Vagina (tissue), 2 donors: ENCODE measurements at places on chromosomes 4 and X. TPM values are rescaled to one million over a fixed set of nuclear protein-coding genes. Genes with fewer than 3 reads are reported as not detected.

ZFP92 gene
- total RNA-seq = 0.25 TPM

- no peak for DNase-seq
These were observed 471.7 kb downstream of the SH2D1A start for GRCh38 chrX:124818033-124818432.

DNA sequence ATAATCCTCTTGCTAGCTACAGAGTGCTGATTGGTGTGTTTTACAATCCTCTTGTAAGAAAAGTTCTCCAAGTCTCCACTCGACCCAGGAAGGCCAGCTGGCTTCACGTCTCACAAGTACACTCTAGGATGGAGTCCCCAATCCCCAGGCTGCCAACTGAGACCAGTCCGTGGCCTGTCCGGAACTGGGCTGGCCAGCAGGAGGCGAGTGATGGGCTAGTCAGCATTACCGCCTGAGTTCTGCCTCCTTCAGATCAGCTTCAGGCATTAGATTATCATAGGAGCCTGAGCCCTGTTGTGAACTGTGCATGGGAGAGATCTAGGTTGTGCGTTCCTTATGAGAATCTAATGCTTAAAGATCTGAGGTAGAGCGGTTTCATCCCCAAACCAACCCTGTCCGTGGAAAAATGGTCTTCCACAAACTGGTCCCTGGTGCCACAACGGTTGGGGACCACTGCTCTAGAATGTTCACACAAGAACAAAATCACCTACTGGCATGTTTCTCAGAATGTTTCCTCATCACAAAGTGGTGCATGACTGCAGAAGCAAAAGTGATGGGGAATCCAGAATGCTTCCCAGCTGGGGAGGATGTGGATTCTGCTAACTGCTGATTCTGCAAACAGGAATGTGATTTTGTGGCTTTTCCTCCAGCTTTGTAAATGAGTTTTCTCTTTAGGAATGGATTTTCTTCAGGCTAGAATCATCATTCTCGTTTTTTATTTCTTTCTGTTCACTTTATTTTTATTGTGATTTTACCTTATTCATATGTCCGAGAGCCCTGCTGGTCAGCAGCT, 40.9 kb downstream of the SEPTIN11 start:
- DNase-seq = no peak

GRCh38 chr4:88002786-88003185, 4.6 kb upstream of the PKD2 start:
- DNase-seq = no peak

- DNase-seq = no peak
These were observed 1115.5 kb downstream of the NLGN4X start for GRCh38 chrX:5113128-5113527.

DNA sequence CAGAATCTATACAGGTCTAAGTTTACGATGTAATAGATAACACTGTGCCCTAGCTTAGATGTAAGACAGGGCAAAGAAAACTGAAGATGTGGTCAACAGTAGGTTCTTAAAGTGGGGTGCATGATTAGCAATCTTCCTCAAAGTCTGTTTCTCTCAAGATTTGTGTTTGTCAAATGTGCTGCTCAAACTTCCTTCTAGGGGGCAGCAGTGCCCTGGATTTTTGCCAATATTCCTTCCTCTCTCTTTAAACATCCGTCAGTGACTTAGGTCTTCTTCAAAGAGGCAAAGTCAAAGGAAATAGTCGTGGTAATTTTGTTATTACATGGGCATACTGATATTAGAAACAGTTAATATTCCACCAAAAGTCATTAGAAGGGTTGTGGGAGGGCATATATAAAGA, 4.2 kb upstream of the PDHA2 start:
- DNase-seq = no peak

DNA sequence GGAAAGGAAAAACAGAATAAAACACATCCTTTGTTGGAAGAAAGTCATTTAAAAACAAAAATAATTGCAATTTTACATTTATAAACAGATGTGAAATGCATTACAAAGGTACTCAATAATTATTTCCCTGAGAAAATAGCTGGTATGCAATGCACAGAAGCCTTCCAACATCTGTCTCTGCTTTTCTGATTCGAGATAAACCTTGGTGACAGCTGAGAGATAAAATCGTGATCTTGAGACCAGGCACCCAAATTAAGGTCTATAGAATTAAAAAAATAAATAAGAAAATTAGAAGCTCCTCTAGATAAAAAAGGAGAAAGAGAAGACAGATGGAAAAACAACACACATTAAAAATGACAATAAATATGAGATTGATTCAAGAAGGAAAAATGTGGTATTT, 544.0 kb downstream of the SPRY1 start:
- no peak for DNase-seq

TRAM1L1 gene
- total RNA-seq = 1.5 TPM

DNA sequence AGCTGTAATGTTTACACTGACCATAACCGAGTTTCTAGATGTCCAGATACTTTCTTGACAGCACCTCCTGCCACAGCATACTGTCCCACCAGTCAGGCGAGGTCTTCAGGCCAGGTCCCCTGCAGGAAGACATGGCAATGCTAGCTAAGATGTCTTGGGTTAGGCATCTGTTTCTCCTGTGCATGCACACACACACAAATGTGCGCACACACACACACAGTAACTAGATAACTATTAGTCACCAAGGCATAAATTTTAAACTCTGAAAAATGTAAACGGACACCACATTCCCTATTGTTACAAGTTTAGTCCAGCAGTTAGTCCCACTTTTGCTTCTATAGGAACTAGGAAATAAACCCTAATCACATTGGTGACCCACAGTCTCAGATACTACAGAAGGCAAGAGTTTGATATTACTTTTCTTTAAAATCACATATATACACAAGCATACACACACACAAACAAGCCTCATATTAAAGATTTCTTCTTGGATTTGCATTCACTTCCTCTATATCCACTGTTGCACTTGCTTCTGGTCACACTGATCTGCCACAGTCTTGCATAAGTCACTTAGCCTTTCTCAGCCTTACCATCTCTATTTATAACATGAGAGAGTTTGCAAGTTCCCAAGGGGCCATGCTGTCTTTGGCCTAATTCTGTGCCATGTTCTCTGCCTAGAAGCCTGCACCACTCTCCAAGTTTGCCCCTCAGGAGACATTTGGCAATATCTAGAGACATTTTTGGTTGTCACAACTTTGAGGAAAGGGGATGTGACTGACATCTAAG, 32.2 kb downstream of the IL21 start:
- DNase-seq = no peak

GRCh38 chr4:92421920-92422319, 118.2 kb downstream of the GRID2 start:
- no peak for DNase-seq

DNA sequence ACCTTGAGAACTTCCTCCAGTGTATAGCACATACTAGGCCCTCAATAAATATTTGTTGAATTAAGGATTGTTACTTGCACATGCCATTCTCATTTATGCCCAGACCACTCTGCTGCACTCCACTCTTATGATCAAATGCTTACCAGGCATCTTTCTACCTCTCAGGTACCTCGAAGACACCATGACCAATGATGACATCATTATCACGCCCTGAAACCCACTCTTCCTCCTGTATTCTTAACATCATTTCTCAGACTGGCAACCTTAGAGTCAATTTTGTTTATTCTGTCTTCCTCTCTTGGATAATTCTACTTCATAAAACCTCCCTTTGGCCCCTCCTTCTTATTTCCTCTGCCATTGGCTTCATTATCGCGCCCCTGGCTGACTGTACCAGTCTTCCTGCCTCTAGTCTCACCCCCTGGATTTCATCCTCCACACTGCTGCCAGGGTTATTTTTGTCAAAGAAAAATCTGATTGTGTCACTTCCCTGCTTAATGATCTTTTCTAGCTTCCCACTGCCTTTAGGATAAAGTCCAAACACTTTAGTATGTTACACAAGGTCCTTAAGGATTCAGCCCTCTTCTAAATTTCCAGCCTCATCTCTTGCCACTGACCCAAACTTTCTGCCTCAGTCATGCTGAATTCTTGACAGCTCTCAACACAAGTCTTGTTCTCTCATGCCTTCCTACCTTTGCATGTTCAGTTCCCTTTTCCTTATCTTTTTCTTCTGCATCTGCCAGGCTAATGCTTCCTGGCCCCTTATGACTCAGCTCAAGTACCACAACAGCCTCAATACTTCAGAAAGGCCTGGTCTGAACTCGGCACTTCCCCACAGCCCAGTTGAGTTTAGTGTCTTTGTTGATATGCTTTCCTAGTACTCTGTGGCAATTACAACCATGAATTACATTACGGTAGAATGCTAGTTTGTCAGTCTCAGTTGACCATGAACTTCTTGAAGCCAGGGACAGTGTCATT, 45.8 kb downstream of the HDAC8 start:
- no peak for DNase-seq

GRCh38 chr4:186109245-186109644, 4.7 kb downstream of the FAM149A start:
- no peak for DNase-seq

DNA sequence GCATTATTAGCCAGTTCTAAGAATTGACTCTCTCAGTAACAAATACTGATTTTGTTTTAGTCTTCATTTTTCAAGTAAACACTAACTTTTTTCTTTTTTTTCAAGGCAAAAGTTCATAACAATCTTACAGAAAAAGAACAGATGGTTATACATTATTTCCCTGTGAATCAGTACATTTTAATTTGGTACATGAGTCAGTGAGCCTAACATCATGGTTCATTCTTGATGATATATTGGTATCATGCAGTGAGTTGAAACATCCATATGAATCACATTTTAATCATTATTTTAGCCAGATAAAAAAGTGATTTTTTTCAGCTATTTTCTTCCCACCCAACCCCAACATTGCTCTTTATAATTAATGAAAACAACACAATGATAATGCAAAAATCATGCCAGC, 184.3 kb upstream of the TACR3 start:
- no peak for DNase-seq
